ENCODE measurements at places on chromosomes 6 and 20.

GRCh38 chr6:39426073-39426456, 103.6 kb upstream of the KCNK16 start:
- peaks cover 15% of the 10 kb centered on the region for H3K27me3 ChIP-seq
- no peaks in the 10 kb centered on the region for H3K36me3 ChIP-seq
- H3K4me3 ChIP-seq, result no peak overlapping the region
- no peak for DNase-seq
- peaks cover 2% of the 10 kb centered on the region for H3K4me1 ChIP-seq

- no peaks in the 10 kb centered on the region for H3K4me1 ChIP-seq
- H3K27ac ChIP-seq, result no peak overlapping the region
- no peak overlapping the region for H3K4me3 ChIP-seq
- H3K27me3 ChIP-seq, result no peaks in the 10 kb centered on the region
Measured at GRCh38 chr6:34374069-34374468, 18.4 kb downstream of the NUDT3 start.

DNA sequence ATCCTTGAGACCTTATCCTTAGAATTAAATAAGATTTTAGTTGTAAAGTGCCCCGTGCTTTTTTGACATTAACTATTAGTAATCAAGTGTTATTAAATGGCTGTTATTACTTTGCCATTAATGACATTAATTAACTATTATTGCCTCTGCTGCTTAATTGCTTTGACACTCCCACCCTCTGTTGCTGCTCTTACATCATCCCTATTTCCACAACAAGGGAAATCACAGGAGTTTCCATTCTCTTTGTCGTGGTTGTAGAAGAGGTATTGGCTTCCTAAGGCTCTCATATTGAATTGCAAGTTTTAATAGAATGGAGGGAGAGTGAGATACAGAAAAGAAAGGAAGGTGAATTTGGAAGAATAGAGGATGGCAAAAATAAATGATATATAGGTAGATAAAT, 545.8 kb downstream of the MMUT start:
- H3K36me3 ChIP-seq, result no peaks in the 10 kb centered on the region
- H3K4me3 ChIP-seq, result no peak overlapping the region
- H3K4me1 ChIP-seq, result no peaks in the 10 kb centered on the region
- H3K27ac ChIP-seq, result no peak overlapping the region
- DNase-seq, result no peak

DNA sequence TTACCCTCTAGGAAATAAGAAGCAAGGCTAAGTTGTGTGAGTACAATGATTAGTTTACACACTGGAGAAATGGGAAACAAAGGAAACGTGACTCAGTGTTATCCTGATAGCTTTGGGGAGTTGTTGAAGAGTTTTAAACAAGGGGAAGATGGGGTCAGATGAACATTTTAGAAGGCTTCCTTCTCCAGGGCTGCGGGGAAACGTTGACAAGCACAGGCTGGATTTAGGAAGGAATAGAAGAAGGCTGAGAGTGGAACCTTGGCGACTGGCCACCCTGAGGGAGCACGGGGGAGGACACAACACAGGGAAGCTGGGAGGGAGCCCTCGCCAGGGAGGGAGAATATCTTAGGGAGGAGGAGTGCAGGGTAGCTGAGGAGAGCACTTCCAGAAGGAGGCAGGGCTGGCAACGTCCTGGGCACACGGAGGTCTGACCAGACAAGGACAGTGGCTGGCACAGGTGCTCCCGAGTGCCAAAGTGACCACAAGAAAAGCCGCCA, 134.7 kb downstream of the AIG1 start:
- no peak for DNase-seq
- H3K27me3 ChIP-seq, result no peaks in the 10 kb centered on the region
- no peak overlapping the region for H3K27ac ChIP-seq
- no peak overlapping the region for H3K4me3 ChIP-seq

- H3K4me3 ChIP-seq, result no peak overlapping the region
- DNase-seq, result no peak
- H3K36me3 ChIP-seq, result no peaks in the 10 kb centered on the region
- no peaks in the 10 kb centered on the region for H3K4me1 ChIP-seq
- no peak overlapping the region for H3K27ac ChIP-seq
Measured at GRCh38 chr6:72856801-72857200, 234.9 kb downstream of the KCNQ5 start.

DNA sequence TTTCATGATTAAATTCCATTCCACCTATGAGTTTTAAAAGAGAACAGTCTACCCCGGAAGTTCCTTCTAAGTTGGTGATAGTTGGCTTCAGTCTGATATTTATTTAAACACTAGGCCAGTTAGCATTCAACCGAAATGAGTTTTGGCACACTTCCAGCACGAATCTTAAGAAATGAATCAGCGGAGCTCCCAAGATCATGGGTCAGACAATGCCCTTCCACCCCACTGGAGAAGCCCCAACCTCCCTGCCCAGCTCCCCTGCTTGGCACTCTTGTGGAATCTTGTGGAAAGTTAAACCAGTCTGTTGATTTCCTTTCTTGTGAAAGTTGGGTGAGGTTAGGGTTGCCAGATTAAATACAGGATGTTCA, 64.3 kb downstream of the MKKS start:
- no peaks in the 10 kb centered on the region for H3K36me3 ChIP-seq
- no peak for DNase-seq
- no peak overlapping the region for H3K4me3 ChIP-seq
- no peaks in the 10 kb centered on the region for H3K4me1 ChIP-seq

GRCh38 chr6:156599978-156600590, 177.1 kb upstream of the ARID1B start:
- no peaks in the 10 kb centered on the region for H3K36me3 ChIP-seq
- H3K27me3 ChIP-seq, result no peaks in the 10 kb centered on the region
- H3K4me3 ChIP-seq, result no peak overlapping the region
- DNase-seq, result no peak
- no peak overlapping the region for H3K27ac ChIP-seq
- H3K4me1 ChIP-seq, result no peaks in the 10 kb centered on the region

DNA sequence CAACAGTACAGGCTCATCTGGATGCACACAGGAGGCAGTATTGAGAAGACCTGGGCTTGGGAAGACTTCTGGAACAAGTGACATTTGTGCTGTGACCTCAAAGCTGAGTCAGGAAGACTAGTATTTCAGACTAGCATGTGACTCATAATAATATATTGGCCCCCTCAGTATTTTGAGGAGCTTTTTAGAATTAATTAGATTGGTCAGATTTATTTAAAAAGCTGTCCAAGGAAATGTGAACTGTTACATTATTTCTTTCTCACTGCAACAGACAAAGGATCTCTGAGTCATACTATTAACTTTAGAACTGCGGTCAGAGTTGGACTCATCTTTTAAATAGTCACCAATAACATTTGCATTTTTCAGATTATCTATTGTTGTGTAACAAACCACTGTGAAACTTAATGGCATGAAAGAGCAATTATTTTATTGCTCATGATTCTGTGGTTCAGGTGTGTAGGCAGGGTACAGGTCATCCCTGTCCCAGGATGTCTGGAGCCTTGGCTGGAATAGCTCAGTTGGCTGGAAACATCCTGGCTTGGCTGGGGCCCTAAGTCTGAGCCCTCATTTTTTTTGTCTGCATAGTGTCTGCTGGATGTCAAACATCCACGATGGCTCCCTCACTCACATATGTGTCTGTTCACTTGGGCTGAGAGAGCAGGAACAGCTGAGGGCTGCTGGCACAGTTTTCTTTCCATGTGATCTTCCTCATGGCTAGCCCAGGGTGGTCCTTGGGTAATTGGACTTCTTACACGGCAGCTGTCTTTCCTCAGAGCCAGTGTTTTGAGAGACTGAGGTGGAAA, 46.9 kb downstream of the MAP3K4 start:
- no peaks in the 10 kb centered on the region for H3K27me3 ChIP-seq
- no peak overlapping the region for H3K27ac ChIP-seq
- DNase-seq, result no peak
- H3K4me1 ChIP-seq, result no peaks in the 10 kb centered on the region

DNA sequence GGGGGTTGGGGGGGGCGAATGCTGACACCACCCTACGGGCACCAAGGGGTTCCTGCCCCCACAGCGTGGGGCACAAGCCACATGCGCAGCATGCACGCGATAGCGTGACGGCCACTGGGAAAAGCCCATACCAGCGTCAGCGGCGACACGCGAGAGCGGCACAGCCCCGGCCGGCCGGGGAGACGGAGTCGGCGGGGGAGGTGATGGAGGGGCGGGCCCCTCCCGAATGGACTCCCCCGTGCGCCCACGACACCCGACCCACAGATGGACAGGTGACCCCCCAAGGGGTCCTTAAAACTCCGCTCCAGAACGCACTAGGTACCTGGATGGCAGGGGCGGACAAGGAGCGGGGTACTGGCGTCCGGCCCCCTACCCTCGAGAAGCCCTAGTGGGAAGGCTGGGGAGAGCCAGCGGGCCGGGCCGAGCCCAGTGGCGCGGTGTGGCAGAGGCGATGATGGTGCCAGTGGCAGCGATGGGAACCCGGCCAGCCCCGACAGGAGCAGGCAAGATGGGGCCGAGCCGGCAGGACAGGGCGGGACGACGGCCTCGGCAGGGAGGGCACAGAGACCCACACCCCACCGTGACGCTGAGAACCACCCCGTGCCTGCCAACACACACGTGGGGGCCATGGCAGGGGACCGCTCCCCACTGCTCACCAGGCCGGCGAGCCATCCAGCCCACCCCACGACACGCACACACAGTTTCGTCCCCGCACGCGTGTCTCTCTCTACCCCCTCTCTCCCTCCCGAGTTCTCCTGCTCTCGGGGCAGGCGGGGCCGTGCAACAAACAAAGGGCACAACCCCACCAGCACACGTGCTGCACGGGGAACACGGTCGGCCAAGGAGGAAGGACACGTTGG, 1959.8 kb upstream of the DEFB115 start:
- no peaks in the 10 kb centered on the region for H3K36me3 ChIP-seq
- no peak overlapping the region for H3K27ac ChIP-seq
- DNase-seq, result no peak
- no peaks in the 10 kb centered on the region for H3K27me3 ChIP-seq

DNA sequence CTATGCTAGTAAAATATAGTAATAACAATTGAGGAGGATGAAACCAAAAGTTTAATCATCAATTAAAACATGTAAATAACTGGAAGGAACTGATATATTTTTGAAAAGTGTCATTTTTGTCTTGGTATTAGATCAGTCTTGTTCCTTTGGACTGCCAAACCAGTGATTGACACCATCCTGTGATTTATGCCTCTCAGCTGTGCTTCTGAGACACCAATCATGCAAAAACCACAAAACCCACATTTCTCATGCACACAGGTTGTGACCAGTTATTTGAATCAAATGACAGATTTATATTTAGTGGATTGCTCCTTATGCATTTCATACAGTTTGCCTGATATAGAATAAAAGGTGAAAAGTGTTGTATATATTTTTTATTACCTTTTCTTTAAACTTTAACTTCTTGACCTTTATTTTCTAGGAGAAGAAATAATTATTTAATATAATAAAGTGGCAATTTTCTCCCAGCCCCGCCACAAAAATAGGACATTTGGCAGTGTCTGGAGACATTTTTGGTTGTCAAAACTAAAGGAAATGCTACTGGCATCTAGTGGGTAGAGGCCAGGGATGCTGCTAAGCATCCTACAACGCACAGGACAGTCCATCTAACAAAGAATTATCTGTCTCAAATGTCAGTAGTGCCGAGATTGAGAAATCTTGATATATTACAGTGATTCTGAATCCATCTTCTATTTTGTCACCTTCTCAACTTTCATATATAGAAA, 383.6 kb downstream of the BCKDHB start:
- DNase-seq, result peak; percentile 9
- H3K27ac ChIP-seq, result no peak overlapping the region
- H3K4me3 ChIP-seq, result no peak overlapping the region
- H3K27me3 ChIP-seq, result no peaks in the 10 kb centered on the region
- H3K4me1 ChIP-seq, result no peaks in the 10 kb centered on the region

- no peak for DNase-seq
- H3K36me3 ChIP-seq, result no peaks in the 10 kb centered on the region
- H3K27me3 ChIP-seq, result peaks cover 6% of the 10 kb centered on the region
- H3K4me3 ChIP-seq, result no peak overlapping the region
Measured at GRCh38 chr20:43977252-43977651, 62.6 kb downstream of the TOX2 start.

GRCh38 chr20:58716476-58717277, 24.1 kb downstream of the NPEPL1 start:
- no peaks in the 10 kb centered on the region for H3K4me1 ChIP-seq
- no peak overlapping the region for H3K4me3 ChIP-seq
- H3K36me3 ChIP-seq, result peaks cover 15% of the 10 kb centered on the region
- H3K27me3 ChIP-seq, result no peaks in the 10 kb centered on the region

DNA sequence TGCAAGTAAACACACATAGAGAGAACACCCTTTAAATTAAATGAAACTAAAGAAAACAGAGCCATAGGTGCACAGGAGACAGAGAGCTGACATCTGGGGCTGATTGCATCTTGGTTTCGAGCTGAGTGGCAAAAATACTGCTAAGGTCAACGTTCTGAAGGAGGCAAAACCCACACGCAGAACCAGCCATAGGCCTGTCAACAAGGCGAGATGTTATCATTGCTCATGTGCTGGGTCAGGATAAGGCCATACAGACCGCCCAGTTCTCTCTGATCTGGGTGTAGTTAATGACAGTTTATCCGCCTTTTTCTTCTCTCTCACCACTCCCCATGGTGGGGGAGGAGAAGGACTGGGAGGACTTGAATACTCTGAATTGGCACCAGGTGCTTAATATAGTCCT, 4.5 kb upstream of the FAM110A start:
- no peaks in the 10 kb centered on the region for H3K36me3 ChIP-seq
- H3K27me3 ChIP-seq, result no peaks in the 10 kb centered on the region
- H3K27ac ChIP-seq, result no peak overlapping the region
- H3K4me3 ChIP-seq, result no peak overlapping the region

DNA sequence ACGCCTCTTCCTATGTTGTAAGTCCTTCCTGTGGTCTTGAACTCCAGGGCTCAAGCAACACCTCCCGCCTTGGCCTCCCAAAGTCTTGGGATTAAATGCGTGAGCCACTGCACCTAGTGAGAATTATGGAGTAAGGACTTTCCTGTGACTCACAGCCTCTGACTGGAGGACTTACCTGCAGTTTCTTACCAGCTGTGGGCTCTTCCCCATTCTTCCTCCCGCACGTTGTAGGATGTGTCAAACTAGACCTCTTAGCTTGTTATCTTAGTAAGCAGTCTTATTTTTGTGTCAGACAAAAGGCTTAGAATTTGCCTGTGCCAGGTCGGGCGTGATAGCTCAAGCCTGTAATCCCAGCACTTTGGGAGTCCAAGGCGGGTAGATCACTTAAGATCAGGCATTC, 30.9 kb downstream of the BAK1 start:
- no peak overlapping the region for H3K4me3 ChIP-seq
- DNase-seq, result no peak
- no peaks in the 10 kb centered on the region for H3K4me1 ChIP-seq

GRCh38 chr20:13174402-13174801, 46.7 kb upstream of the ISM1 start:
- DNase-seq, result no peak
- H3K4me1 ChIP-seq, result no peaks in the 10 kb centered on the region
- no peak overlapping the region for H3K4me3 ChIP-seq
- no peaks in the 10 kb centered on the region for H3K36me3 ChIP-seq

- H3K4me3 ChIP-seq, result no peak overlapping the region
- H3K27ac ChIP-seq, result no peak overlapping the region
- H3K4me1 ChIP-seq, result no peaks in the 10 kb centered on the region
- no peaks in the 10 kb centered on the region for H3K27me3 ChIP-seq
Measured at GRCh38 chr6:56727097-56727850, 84.6 kb upstream of the DST start.

GRCh38 chr6:167574431-167575151, 249.7 kb downstream of the TTLL2 start:
- H3K4me3 ChIP-seq, result no peak overlapping the region
- H3K36me3 ChIP-seq, result no peaks in the 10 kb centered on the region
- no peaks in the 10 kb centered on the region for H3K27me3 ChIP-seq
- H3K27ac ChIP-seq, result no peak overlapping the region
- H3K4me1 ChIP-seq, result no peaks in the 10 kb centered on the region

All from DND-41 (cell line).